ENCODE measurements at places on chromosomes 7 and 10.

- peak; percentile 33 for DNase-seq
Observed at GRCh38 chr7:738723-739454, 11.8 kb upstream of the PRKAR1B start.

DNA sequence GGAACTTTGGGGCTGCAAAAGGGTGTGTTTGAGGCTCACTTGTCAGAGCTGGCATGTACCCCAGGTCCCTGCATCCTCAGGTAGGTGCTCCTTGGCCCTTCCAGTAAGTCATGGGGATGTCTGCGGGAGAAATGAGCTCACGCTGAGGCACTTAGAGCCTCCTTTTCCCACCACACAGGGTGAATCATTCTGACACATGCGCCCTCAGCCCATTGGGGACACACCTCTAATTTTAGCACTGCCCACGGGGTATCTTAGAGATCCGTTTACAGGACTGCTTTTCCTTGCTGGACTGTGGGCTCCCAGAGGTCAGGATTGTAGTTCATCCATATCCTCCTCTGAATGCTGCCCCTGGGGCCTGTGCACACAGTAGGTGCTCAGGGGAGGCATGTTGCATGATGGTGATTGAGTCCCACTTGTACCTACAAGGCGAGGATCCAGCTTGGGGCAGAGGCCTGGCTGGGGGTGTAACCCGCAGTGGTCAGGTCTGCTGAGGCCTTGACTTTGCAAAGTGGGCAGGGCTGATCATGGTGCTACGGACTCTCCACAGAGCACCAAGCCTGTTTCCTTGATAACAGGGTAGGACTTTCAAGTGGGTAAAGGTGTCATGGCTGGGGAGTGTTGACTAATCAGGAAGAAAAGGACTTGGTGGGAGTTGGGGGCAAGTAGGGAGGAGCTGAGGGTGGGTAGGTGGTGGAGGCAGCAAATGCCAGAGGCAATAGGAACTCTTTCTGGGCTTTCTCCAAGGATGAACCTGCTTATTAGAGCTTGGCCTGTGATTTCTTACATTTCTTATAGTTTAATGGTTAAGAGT, 5.8 kb downstream of the TSPAN15 start:
- no peak for DNase-seq

DNA sequence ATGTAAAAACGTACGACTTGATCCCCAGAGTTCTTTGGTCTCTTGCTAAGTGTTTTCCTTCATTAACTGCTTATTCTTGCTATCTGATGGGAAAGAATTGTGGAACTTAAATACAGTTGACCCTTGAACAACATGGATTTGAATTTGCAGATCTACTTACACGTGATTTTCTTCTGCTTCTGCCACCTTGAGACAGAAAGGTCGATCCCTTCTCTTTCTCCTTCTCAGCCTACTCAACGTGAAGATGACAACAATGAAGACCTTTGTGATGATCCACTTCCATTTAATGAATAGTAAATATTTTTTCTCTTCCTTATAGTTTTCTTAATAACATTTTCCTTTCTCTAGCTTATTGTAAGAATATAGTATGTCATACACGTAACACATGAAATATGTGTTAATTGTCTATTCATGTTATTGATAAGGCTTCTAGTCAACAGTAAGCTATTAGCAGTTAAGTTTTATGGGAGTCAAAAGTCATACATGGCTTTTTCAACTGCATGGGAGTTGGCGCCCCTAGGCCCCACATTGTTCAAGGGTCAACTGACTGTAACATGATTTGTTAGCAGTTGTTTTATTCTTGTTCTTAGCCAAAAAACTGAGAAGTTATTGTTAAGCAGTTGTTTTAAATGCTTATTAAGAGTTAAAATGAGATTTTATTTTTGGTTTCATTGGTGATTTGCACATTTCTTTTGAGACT, 11.2 kb downstream of the MKLN1 start:
- no peak for DNase-seq

GRCh38 chr10:77865580-77866324, 60.8 kb downstream of the DLG5 start:
- peak; percentile 15 for DNase-seq

DNA sequence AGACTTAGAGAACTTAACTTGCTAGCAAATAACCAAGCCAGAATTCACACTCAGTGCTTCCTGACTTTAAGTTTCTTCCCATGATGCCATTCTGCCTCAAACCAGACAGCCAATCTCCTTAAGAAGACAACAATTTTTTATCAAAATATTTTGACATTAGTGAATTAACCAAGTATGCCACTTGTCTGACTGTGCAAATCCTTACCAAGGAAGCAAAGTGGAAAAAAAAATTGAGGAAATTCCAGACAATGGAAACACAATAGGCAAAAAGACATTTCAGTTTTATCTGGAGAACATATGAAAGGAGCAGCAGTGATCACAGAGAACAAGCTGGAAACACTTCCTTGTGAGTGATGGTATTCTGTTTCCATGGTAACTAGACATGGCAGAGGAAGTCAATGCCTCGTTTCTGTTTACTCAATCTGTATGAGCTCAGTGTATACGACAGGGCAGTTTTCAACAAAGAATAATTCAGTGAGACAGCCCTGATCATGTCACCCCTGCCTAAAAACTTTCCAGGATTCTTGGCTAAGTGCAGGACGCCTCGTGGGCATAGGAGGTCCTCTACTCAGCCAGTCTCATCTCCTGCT, 114.2 kb downstream of the DYNC1I1 start:
- peak; percentile 31 for DNase-seq
